ENCODE measurements at places on chromosomes 12 and 14. TPM values are rescaled to one million over a fixed set of nuclear protein-coding genes. Genes with fewer than 3 reads are reported as not detected.

GRCh38 chr12:69900720-69901131 lies 75.7 kb downstream of the MYRFL start:
- no peaks in the 10 kb centered on the region for H3K27me3 ChIP-seq
- peak; percentile 77 for DNase-seq
- no peak overlapping the region for H3K4me3 ChIP-seq
- peaks cover 3% of the 10 kb centered on the region for H3K4me1 ChIP-seq

GRCh38 chr14:55724736-55725135 lies 144.7 kb downstream of the KTN1 start:
- H3K27me3 ChIP-seq = no peaks in the 10 kb centered on the region
- no peaks in the 10 kb centered on the region for H3K4me1 ChIP-seq
- no peak overlapping the region for H3K4me3 ChIP-seq
- no peak overlapping the region for H3K27ac ChIP-seq
- no peaks in the 10 kb centered on the region for H3K36me3 ChIP-seq
- DNase-seq = no peak

DNA sequence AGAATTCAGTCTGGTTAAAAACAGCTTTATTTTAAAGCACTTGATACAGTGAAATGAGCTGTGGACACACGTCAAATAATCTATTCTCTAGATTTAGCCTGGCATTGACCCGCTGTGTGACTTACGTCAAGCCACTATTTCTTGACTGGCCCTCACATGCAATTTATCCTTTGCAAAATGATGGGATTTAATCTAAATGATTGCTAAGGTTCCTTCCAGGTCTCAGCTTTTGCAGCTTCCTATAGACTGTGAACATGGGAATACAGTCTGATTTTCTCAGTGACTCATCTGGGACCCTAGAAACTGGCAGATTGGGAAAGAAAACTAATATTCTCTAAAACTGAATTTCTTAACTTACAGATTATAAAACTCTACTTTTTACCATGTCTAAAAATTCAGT lies 409.1 kb downstream of the RAD51B start:
- H3K4me1 ChIP-seq = peaks cover 29% of the 10 kb centered on the region
- no peak for DNase-seq
- H3K4me3 ChIP-seq = no peak overlapping the region
- H3K27me3 ChIP-seq = no peaks in the 10 kb centered on the region
- no peak overlapping the region for H3K27ac ChIP-seq
- no peaks in the 10 kb centered on the region for H3K36me3 ChIP-seq

GRCh38 chr12:19740472-19741131 lies 301.3 kb downstream of the AEBP2 start:
- H3K4me1 ChIP-seq = no peaks in the 10 kb centered on the region
- H3K27ac ChIP-seq = peak overlapping the region; percentile 7

- H3K4me3 ChIP-seq = no peak overlapping the region
- no peaks in the 10 kb centered on the region for H3K36me3 ChIP-seq
- DNase-seq = no peak
- peaks cover 13% of the 10 kb centered on the region for H3K4me1 ChIP-seq
- H3K27me3 ChIP-seq = no peaks in the 10 kb centered on the region
Observed at GRCh38 chr12:3125674-3126073, 48.5 kb downstream of the TSPAN9 start.

DNA sequence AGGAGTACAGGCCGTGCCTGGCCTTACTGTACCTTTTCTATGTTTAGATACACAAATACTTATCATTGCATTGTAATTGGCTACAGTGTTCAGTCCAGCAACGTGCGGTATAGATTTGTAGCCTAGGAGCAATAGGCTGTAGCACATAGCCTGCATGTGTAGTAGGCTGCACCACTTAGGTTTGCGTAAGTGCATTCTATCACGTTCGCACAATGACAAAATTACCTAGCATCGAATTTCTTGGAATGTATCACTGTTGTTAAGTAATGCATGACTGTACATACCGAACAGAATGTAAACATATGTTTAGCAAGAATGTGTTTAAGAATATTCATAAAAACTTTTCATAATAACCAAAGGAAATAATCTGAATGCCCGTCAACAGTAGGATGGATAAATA lies 31.9 kb downstream of the VRTN start:
- H3K4me1 ChIP-seq = no peaks in the 10 kb centered on the region
- no peak for DNase-seq
- H3K27ac ChIP-seq = no peak overlapping the region
- H3K27me3 ChIP-seq = no peaks in the 10 kb centered on the region
- H3K4me3 ChIP-seq = no peak overlapping the region
- no peaks in the 10 kb centered on the region for H3K36me3 ChIP-seq

DNA sequence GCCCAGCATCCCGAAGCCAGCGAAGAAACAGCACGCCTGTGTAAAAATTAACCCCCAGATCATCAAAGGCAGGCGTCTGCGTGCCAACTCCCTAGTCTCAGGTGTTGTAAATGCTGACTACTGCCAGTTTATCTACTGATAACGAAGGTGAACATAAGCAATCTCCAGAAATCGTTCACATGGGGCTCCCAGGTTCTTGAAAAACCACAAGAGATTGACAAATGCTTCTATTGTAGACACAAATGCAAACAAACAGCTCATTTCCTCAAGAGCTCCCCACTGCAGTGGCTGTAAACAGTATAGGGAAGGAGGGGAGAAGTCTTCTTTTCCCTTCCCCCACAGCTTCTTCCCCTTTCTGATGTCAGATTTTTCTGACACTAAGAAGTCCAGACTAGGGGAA lies 5.3 kb upstream of the PLEKHG3 start:
- peak overlapping the region; percentile 75 for H3K27ac ChIP-seq
- H3K27me3 ChIP-seq = no peaks in the 10 kb centered on the region
- H3K4me1 ChIP-seq = peaks cover 16% of the 10 kb centered on the region
- H3K4me3 ChIP-seq = no peak overlapping the region

GRCh38 chr12:101480849-101481248 lies 5.7 kb downstream of the SPIC start:
- no peak for DNase-seq
- no peak overlapping the region for H3K27ac ChIP-seq
- no peaks in the 10 kb centered on the region for H3K4me1 ChIP-seq
- no peaks in the 10 kb centered on the region for H3K27me3 ChIP-seq
- H3K36me3 ChIP-seq = no peaks in the 10 kb centered on the region

DNA sequence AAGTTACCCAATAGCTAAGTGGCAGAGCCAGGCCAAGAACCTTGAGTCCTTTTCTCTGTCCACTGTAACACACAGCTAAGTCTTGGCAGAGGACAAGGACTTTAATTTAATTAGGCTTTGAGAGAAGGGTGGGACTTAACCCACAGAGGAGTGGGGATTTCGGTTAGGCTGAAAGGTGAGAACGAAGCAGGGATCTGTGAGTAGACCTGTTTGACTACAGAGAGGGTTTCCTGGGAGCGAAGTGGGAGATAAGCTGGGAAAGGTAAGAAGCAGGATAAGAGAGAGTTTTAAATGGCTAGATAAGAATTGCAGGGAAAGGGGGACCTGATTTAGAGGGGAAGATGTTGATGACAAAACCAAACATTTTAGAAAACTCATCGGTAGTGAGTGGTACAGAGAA lies 2.0 kb upstream of the PPFIBP1 start:
- no peaks in the 10 kb centered on the region for H3K27me3 ChIP-seq
- H3K36me3 ChIP-seq = no peaks in the 10 kb centered on the region
- H3K4me1 ChIP-seq = no peaks in the 10 kb centered on the region
- no peak overlapping the region for H3K4me3 ChIP-seq
- no peak overlapping the region for H3K27ac ChIP-seq

- H3K27me3 ChIP-seq = peaks cover 27% of the 10 kb centered on the region
- H3K4me1 ChIP-seq = no peaks in the 10 kb centered on the region
- peak; percentile 65 for DNase-seq
Observed at GRCh38 chr12:114508529-114509129, 102.7 kb upstream of the TBX5 start.

- no peak overlapping the region for H3K27ac ChIP-seq
- no peaks in the 10 kb centered on the region for H3K36me3 ChIP-seq
- DNase-seq = no peak
- peak overlapping the region; percentile 48 for H3K4me3 ChIP-seq
- peaks cover 16% of the 10 kb centered on the region for H3K4me1 ChIP-seq
Observed at GRCh38 chr12:62191491-62192179, 68.6 kb upstream of the USP15 start.

- no peak for DNase-seq
- H3K36me3 ChIP-seq = no peaks in the 10 kb centered on the region
- H3K27ac ChIP-seq = no peak overlapping the region
- H3K4me3 ChIP-seq = no peak overlapping the region
- no peaks in the 10 kb centered on the region for H3K27me3 ChIP-seq
Observed at GRCh38 chr12:19260135-19260534, 130.6 kb downstream of the PLEKHA5 start.

The SLCO1A2 gene
- total RNA-seq = not detected

GRCh38 chr12:97714107-97714563 lies 251.5 kb downstream of the RMST start:
- H3K27me3 ChIP-seq = no peaks in the 10 kb centered on the region
- no peak overlapping the region for H3K27ac ChIP-seq
- no peaks in the 10 kb centered on the region for H3K4me1 ChIP-seq
- no peak overlapping the region for H3K4me3 ChIP-seq
- DNase-seq = no peak

The CIROP gene
- total RNA-seq = not detected

DNA sequence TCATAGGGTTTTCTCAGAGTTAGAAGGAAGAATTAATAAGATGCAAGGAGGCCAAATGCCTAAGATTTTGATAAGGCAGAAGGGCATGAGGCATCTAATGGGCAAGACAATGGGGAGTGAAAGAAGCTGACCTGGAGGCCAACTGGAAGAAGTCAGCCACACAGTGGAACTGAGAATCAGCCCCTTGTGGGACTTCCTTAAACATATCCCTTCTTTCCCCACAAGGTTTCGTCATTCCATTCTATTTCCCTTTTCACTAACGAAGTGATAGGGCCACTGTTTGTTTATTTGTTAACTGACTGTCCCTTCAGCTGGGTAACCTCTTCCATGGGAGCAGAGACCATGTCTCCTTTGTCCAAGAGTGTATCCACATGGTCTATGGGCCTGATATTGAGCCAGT lies 86.2 kb downstream of the HELB start:
- no peak overlapping the region for H3K27ac ChIP-seq
- no peak for DNase-seq
- H3K36me3 ChIP-seq = no peaks in the 10 kb centered on the region

GRCh38 chr12:110233212-110233903 lies 47.7 kb upstream of the ATP2A2 start:
- no peak for DNase-seq
- H3K27ac ChIP-seq = peak overlapping the region; percentile 37
- H3K4me1 ChIP-seq = no peaks in the 10 kb centered on the region

DNA sequence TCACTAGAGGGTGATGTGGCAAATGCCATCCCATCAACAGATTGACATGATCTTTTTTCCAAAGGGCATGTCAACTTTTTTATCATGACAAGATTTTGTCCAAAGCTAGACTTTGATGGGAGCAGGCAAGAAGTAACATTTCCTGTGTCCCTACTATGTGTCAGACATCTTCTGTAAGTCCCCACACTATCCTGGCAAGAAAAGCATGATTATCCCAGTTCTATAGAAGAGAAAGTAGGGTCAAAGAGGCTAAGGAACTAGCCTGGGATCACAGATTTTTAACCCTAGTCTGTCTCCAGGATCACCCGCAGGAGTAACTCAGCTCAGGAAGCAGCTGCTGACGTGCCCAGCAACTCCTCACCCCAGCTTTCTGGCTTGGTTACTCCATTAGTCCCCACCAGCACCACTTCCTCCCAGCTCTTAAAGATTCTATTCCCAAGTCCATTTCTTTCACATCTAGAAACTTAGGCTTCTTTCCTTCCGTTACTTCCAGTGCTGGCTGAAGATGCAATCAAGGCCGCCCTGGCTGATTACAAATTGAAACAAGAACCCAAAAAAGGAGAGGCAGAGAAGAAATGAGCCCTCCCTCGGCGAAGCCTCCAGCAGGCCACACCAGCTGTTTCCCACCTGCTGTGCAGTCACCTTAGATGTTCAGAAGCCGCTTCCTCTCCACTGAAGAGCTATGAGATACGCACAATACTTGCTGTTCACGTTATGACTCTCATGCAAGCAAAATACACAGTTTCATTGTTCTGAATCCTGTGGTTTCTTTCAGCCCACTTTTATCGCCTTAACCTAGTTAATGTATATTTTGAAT lies 6.2 kb downstream of the ISCU start:
- H3K27me3 ChIP-seq = no peaks in the 10 kb centered on the region
- DNase-seq = peak; percentile 57
- no peak overlapping the region for H3K4me3 ChIP-seq
- peak overlapping the region; percentile 67 for H3K27ac ChIP-seq
- H3K36me3 ChIP-seq = peaks cover 51% of the 10 kb centered on the region

The SLC17A8 gene
- total RNA-seq = 5.4 TPM

DNA sequence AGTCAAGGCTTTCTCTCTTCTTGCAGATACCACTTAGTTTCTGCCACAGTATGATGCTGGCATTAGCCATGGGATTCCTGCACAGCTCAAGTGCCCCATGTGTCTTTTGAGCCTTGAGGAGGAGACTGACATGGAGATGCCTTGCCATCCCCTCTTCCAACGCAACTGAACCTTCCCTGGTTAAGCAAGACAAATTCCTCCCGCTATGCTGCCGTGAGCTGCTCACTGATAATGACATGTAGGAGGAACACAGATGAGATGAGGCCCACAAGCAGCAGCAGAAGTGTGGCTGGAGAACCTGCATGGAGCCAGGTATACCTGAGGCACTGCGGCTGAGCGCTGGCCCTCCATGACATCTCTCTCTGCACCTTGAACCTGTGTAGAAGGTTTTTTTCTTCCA lies 15.4 kb upstream of the PPP1R1A start:
- H3K27ac ChIP-seq = no peak overlapping the region
- no peak for DNase-seq
- H3K27me3 ChIP-seq = no peaks in the 10 kb centered on the region
- H3K36me3 ChIP-seq = no peaks in the 10 kb centered on the region
- no peak overlapping the region for H3K4me3 ChIP-seq
- H3K4me1 ChIP-seq = no peaks in the 10 kb centered on the region

- H3K27ac ChIP-seq = no peak overlapping the region
- DNase-seq = no peak
- no peak overlapping the region for H3K4me3 ChIP-seq
- no peaks in the 10 kb centered on the region for H3K27me3 ChIP-seq
- no peaks in the 10 kb centered on the region for H3K4me1 ChIP-seq
Observed at GRCh38 chr12:54689034-54689372, 40.8 kb upstream of the DCD start.

DNA sequence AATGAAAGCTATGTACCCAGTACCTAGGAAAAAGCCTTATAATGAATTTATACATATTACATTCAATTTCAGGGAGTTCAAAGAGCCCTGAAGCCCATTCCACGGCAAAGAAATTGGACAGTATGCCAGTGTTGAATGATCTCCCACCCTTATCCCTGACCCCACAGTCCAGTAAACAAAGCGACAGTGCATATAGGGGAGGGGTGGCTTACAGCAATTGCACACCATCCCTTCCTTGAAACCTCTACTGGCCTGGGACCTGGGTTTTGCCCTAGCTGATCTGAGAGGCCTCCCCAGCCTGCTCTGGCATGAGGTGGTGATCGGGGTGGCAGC lies 17.3 kb upstream of the RND1 start:
- no peak for DNase-seq
- H3K36me3 ChIP-seq = no peaks in the 10 kb centered on the region
- peaks cover 3% of the 10 kb centered on the region for H3K4me1 ChIP-seq
- no peak overlapping the region for H3K4me3 ChIP-seq

Measured in transverse colon (tissue), 4 donors.